ENCODE measurements at places on chromosomes 6 and 20. TPM values are rescaled to one million over a fixed set of nuclear protein-coding genes. Genes with fewer than 3 reads are reported as not detected.

The HS3ST5 gene
- 0.02 TPM for polyA plus RNA-seq

The SLC44A4 gene
- 22.2 TPM for polyA plus RNA-seq

The CLPSL2 gene
- polyA plus RNA-seq, result not detected

The PRSS16 gene
- polyA plus RNA-seq, result 11.0 TPM

The HCRTR2 gene
- not detected for polyA plus RNA-seq

The GINS1 gene
- 0.87 TPM for polyA plus RNA-seq

The HLA-DQA1 gene
- polyA plus RNA-seq, result 113 TPM

The TFAP2C gene
- polyA plus RNA-seq, result 3.3 TPM

The SLC26A8 gene
- polyA plus RNA-seq, result 0.20 TPM

The SLPI gene
- polyA plus RNA-seq, result 8,409 TPM

The TRIM10 gene
- polyA plus RNA-seq, result 0.06 TPM

The PNLDC1 gene
- polyA plus RNA-seq, result 0.14 TPM

The ENPP3 gene
- polyA plus RNA-seq, result 0.31 TPM

The BFSP1 gene
- polyA plus RNA-seq, result 0.65 TPM

The HMGA1 gene
- polyA plus RNA-seq, result 95.9 TPM

The ZBTB46 gene
- 4.4 TPM for polyA plus RNA-seq

The LY6G5B gene
- polyA plus RNA-seq, result 7.6 TPM

The RHAG gene
- 0.03 TPM for polyA plus RNA-seq

The CAGE1 gene
- polyA plus RNA-seq, result not detected

The PNPLA1 gene
- polyA plus RNA-seq, result 5.6 TPM

The DEFB124 gene
- polyA plus RNA-seq, result not detected

The PPP1R14C gene
- polyA plus RNA-seq, result 6.5 TPM

The ULBP3 gene
- 2.2 TPM for polyA plus RNA-seq

The QKI gene
- polyA plus RNA-seq, result 91.1 TPM

The RBPJL gene
- not detected for polyA plus RNA-seq

The CNBD2 gene
- 13.6 TPM for polyA plus RNA-seq

The PSMB9 gene
- polyA plus RNA-seq, result 183 TPM

The ZGPAT gene
- 45.0 TPM for polyA plus RNA-seq

The VWA7 gene
- 2.2 TPM for polyA plus RNA-seq

The TCF21 gene
- 14.5 TPM for polyA plus RNA-seq

The MCCD1 gene
- not detected for polyA plus RNA-seq

The SPAG4 gene
- 1.9 TPM for polyA plus RNA-seq
